ENCODE measurements at places on chromosomes 1 and 21.

- DNase-seq: peak; percentile 16
Observed at GRCh38 chr1:169060919-169061639, 45.4 kb upstream of the ATP1B1 start.

DNA sequence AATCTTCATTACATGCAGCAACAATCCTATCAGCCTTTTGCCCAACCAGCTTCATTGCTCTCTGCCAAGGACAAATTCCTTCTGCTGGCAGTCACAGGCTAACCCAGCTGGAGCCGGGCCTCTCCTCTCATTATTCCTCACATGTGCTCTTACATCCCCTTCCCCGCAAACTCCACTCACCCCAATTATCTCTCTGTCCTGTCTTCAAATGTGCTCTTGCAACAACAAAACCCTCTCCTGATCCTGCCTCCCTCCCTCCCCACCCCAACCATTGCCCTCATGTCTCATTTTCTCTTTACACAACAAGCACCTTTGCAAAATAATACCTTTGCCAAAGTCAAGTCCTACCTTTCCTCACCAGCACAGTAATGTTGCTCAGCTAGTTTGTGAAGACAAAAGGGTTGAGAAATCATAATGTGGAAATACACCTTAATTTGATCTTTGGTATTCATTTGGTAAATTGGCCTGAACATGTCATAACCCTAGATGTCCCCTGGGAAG, 36.0 kb upstream of the DHCR24 start:
- peak; percentile 23 for DNase-seq

DNA sequence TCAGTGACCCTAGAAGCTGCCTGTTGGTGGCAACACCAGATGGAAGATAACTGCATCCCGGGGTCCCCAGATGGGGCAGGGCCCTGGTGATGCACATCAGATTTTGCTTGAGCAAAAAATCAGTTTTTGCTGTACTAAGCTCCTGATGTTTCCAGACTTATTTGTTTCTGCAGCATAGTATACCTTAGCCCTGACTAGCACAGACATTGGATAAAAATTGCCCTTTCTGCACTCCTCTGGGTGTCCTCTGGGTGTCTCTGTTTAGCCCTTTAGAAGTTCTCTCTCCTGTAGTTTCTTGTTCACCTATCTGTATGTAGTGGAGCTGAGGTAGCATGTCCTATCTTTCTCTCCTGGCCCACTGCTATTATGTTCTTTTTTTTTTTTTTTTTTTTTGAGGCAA, 30.3 kb upstream of the PLA2G2C start:
- peak; percentile 15 for DNase-seq

DNA sequence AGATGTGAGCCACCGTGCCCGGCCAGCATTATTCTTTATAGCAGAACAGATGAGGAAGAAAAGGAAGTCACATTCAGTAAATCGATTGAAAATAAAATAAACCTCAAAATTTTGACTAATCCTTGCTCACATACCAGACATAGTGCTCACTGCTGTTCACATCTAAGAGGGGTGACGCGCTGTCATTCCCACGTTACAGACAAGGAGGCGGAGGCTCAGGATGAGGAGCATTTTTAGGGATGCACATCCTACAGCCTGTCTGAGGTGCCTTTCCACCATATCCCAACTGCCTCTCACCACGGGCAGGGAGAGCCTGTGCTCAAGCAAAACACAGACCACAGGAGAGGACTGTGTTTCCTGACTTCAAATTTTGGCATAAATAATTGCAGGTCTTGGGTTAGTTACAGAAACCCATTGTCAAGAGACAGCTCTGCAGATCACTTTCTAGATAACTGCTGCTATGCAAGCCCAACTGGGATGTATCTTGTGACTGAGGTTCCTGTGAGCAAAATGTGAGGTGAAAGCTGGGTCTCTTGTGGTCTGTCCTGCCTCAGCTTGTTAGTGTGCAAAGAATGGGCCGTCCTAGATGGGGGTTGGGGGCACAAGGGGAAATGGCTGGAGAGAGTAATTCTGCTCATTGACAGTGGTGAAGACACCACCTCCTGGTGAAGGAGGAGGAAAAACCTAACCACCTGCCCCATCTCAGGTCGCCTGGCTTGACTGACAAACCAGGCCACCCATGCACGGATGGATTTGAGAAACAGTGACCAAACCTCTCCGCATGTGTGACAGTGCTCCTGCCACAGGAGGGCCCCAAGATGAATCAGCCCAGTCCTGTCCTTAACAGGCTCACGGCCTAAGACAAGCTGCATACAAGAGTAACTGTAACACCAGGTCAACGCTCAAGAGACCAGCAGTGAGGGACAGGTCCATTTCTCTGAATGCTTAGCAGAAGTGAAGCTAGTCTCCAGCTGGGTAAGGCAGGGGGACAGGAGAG, 8.2 kb downstream of the TNN start:
- DNase-seq: peak; percentile 63

DNA sequence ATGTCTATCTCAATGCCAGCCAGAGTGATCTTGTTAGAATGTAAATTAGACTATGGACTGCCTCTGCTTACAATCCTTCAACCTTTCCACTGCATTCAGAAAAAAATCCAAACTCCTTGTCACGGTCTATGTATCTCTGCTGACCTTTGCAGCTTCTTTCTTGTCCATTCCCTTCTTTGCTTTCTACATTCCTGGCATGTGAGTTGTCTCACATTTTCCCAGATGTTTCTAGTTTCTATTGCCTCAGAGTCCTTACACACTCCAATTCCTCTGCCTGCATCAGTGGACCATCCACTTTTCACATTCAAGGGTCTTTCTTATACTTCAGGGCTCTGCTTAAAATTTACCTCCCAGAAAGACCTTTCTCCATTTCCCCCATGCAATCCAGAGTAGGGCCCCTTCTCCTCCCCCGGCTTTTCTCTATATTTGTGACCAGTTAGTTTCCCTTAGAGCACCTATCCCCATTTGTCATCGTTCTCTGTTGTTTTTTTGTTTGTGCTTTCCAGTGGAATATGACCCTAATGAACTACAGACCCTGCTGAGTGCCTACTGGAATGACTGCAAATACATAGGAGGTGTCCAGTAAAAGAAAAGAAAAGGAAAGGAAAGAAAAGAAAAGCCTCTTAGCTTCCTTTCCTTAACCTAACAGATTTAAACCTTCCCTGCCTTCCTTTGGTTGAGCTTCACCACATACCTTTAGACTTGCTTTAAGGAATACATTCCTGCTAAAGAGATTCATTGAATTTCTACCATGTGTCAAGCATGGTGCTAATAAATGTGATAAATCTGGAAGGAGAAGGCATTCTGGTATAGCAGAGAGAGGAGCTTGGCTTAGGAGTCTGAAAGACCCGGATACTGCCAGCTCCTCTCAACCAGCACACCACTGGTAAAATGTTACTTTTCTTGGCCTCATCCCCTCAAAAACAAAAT, 102.0 kb downstream of the DIRAS3 start:
- peak; percentile 90 for DNase-seq

DNA sequence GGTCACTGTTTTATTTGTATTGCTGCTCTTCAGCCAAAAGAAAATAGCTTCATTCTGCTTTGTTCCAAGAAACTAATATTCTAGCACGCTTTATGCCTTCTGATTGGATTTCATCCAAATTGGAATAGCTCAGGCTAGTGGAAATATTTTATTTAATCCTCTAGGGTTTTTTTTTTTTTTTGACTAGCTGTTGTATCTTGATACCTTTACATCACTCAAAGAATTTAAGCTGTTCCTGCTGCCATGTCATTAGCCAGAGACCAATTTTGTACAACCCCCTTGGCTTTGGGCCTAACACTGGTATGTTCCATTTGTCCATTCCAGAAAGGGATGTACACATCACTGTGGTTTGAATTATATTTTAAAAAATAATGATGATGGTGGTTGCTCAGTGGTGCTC, 103.0 kb downstream of the DISC1 start:
- DNase-seq: no peak

DNA sequence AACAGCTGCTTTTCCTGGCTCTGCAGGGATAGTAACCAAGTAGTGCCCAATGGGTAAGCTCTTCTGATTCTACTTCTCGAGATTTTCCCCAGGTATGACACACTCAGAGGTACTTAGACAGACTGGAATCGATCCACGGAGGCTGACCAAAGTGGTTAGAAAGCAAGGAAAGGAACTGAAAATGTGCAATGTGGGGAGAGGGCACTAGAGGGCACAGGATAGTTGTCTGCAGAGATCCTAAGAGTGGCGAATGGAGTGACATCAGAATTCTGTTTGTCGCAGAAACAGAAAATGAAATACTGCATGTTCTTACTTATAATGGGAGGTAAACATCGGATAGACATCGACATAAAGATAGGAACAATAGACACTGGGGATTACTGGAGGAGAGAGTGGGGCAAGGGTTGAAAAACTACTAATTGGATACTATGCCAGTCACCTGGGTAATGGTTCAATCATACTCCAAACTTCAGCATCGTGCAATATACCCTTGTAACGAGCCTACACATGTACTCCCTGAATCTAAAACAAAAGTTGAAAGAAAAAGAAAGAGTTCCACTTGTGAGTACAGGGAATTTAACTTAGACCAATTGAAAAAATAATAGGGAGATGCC, 23.3 kb downstream of the CYP2J2 start:
- DNase-seq: peak; percentile 11

DNA sequence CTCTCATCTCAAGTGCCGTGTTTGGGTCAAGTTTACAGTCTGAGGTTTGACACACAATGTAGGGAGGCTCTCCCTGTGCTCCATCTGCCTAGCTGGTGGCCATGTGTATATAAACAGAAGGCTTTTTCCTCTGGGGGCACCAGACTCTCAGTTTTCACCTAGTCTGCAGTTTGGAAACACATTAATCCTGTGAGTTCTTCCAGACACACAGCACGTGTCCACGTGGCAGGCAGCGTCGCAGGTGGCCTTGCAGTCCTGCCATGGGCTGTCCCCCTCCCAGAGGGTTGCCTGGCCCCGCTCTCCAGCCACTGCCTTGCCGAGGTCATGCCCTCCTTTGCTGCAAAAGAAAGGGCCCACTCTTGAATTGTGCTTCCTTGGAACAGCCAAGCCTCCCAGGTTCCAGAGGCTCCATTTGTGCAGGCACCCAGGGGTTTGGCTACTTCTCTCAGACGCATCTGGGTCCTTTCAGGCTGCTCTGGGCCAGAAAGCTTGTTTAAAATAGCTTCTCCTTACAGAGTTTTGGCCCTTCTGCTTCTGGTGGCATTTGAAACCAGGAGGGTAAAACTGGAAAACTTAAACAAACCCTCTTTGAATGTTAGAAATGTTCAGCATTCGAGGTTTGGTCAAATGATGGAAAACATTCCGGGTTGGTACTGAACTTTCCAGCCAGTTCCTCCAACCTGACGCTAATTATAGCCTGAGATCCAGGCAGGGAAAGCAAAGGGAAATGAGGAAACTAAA, 4.4 kb upstream of the RUNX1 start:
- peak; percentile 29 for DNase-seq

DNA sequence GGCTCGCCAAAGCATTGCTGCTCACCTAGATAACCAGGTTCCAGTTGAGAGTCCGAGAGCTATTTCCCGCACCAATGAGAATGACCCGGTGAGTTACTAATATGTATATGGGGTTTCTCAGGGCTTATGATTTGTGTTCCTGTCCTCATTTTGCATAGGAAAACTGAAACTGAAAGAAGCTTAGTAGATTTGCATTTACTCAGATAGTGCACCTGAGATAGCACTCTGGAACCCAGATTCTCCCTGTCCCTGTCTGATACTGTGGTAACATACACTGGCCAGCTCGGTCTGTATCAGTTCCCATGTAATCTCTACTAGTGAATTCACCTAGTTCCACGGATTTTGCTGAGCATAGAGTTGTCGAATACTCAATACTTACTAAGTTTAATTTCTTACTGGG, 28.1 kb downstream of the DAP3 start:
- no peak for DNase-seq

- peak; percentile 12 for DNase-seq
Observed at GRCh38 chr1:30253807-30254440, 469.5 kb downstream of the MATN1 start.

- no peak for DNase-seq
Observed at GRCh38 chr1:25428475-25429166, 2.1 kb upstream of the MACO1 start.
